ENCODE measurements at places on chromosomes 2 and 18.

- DNase-seq, result no peak
Measured at GRCh38 chr2:151728804-151729414, 5.4 kb downstream of the NEB start.

GRCh38 chr2:234320066-234320465, 176.8 kb downstream of the ARL4C start:
- no peak for DNase-seq

GRCh38 chr2:114160263-114160981, 270.5 kb downstream of the ACTR3 start:
- no peak for DNase-seq

DNA sequence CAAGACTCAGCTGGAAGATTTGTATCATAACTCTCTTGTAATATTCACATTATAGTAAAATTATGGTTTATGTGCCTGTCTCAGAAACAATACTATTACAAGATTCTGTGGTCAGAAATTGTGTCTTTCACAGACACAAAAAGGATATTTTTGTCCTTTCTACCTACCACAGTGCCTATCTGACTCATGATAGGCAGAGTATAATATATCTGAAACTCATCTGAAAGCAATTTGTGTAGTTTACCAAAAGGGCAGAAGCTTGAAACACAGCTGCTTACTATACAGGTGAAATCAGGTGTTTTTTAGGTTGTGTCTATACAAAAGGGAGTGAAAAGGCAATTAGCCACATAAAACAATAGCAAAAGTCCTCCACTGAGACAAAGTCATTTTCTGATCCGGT, 10.9 kb downstream of the TMEM200C start:
- peak; percentile 27 for DNase-seq

GRCh38 chr2:240472078-240472790, 36.8 kb downstream of the GPC1 start:
- peak; percentile 0 for DNase-seq

DNA sequence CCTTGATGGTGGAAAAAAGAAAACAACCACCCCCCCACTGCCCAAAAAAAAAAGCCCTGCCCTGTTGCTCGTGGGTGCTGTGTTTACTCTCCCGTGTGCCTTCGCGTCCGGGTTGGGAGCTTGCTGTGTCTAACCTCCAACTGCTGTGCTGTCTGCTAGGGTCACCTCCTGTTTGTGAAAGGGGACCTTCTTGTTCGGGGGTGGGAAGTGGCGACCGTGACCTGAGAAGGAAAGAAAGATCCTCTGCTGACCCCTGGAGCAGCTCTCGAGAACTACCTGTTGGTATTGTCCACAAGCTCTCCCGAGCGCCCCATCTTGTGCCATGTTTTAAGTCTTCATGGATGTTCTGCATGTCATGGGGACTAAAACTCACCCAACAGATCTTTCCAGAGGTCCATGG, 28.0 kb downstream of the MAL start:
- peak; percentile 64 for DNase-seq

DNA sequence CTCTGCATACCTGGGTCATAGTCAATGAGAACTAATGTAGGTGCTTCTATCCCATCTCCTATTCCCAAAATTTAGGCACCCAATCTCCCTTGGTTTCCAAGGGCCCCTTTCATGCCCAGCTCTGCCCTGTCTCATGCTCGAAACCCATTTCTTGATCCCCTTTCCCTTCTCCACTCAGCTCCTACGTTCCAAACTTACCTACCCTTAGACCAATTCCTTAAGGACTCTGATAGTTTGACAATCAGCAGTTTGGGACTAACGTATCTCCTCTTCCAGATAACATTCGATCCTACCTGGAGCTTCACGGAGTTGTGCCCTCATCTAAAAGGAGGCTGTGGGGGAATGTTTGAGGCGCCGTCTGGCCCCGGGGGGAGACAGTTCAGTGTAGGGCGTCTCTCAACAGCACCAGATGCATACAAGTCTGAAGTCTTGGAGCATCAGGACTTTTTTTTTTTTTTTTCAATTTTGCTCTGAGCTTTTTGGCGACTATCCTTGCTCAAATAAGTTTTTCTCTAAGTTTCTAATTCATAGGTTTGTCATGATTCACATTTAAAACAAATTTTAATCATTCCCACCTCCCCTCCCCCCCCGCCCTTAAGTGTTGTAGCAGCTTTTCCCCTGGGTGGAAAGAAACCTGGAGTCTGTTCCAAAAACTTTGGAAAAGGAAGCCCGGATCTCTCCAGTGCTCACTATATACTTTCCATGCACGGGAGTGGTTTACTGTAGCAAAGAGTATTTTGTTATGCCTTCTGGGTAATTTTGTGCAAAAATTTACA, 141.2 kb upstream of the LGALSL start:
- DNase-seq, result no peak

GRCh38 chr2:134218930-134219658, 34.8 kb upstream of the MGAT5 start:
- peak; percentile 62 for DNase-seq

DNA sequence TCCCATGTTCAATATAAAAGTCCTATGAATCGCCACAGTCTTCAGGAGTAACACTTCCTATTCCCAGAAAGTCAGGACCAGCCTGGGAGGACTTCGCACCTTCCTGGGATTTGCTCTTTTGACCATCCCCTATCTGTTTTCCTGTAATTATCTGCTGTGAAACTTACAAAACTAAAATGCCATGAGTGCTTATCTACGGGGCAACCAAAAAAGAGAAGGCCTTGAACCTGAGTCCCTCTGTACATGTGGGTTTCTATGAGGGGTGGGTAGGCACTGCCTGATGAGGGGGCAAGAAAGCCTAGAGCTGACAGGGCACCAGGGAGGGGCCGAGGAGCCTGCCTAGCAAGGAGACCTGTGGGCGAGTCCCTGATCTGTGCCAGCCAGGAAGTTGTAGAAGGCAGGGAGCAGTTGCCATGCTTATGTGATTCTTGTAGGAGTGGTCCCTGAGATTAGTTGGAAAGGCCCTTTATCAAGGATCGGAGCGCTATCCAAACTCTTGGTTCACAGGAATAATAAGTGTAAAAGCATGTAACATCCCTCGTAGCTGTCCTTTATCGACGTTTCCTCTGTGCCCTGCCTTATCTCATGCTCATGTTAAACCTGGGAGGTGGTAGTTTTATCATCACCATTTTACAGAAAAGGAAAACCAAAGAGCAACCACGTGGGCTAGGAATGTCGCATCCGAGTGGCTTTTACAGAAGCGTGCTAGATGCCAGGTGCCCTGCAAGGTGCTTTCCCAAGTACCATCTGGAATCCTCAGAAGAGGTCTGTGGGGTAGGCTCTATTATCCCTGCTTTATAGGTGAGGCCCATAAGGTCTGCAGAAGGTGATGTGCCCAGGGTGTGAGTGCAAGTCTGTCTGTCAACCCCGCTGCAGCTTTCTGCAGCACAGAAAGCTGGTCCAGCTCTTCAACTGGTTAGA, 111.8 kb downstream of the B3GNT2 start:
- peak; percentile 50 for DNase-seq

- DNase-seq, result no peak
Measured at GRCh38 chr2:212402316-212402715, 136.3 kb downstream of the ERBB4 start.

DNA sequence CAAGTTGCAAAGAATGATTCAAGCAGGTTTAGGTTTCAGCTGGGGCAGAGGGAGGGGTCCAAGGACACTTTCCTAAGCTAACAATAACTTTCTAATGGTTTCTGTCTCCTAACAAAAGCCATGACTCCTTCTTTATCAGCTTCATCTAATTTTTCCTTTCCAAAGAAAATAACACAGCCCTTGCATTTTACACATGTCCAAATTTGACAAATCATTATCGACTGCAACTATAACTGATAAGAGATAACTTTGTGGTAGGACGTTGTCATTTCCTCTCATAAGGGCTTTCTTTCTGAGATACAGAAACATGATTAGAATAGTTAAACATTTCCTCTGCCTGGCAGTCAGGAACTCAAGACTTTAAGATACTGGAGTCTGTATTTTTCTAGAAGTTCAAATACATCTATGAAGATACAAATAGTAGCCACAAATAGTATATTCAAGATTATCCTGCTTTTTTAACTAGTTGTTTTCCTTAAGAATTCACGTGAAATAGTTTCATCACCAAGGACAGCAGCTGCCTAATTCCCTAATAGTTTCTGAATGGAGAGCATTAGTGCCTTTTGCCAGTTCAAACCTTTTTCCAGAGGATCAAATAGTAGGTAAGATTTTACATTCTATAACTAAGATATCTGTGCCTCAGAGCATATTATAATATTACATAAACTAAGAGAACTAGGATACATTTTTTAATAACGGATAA, 263.2 kb downstream of the EXOC6B start:
- DNase-seq, result no peak

GRCh38 chr2:220434385-220434784, 807.0 kb downstream of the SLC4A3 start:
- DNase-seq, result no peak

GRCh38 chr18:5747678-5748077, 147.6 kb downstream of the TMEM200C start:
- DNase-seq, result no peak

DNA sequence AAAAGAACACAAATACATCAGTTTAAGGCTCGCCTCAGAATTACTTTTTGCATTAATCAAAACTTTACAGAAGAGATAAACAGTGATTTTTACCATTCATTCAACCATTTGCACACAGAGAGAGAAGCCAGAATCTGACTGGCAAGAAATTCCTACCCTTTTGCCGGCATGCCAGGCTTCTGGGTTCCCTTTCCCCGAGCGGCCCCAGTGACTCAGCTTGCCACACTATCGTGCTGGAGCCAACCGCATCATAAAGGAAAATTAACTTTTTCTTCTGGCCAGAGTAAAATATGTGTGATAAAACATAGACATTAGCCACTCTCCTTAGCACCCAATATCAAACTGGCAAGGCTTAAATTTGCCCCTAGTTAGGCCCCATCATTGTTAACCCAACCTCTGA, 61.8 kb upstream of the IKZF2 start:
- DNase-seq, result no peak

GRCh38 chr2:43184339-43184895, 42.0 kb downstream of the ZFP36L2 start:
- DNase-seq, result no peak

DNA sequence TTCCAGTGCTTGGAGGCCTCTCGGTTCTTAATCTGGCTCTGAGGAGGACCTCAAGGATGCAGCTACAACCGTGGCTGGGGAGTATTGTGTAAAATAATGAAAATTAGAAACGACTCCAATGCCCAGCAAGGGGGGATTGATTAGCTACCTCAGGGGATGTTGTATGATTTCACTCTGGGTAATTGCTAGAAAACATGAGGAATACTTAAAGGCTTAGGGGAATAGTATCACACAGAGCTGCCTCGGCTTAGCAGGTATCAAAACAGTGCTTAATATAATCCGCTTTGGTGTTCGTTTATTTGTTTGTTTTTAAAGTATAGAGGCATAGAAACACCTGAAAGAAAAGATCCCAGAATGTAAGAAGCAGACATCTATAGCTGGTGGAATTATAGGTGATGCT, 102.5 kb downstream of the INHBB start:
- no peak for DNase-seq

- DNase-seq, result no peak
Measured at GRCh38 chr18:33918571-33918970, 306.1 kb downstream of the NOL4 start.

DNA sequence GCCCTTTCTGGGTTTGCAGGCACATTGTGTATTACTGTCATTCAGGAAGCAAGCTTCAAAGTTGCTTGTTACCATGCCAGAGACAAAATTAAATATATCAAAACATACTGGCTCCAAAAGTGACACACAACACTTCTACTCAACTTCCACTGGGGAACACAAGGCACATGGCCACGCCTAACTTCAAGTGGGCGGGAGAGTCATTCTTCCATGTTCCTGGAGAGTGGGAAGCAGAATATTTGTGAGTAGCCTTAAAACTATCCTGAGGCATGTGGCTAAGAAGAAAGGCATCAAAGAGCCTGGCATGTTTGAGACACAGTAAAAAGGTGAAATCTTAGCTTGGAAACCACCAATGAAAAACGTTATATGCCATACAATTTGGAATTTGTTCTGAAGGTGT, 90.5 kb upstream of the TACR1 start:
- no peak for DNase-seq

DNA sequence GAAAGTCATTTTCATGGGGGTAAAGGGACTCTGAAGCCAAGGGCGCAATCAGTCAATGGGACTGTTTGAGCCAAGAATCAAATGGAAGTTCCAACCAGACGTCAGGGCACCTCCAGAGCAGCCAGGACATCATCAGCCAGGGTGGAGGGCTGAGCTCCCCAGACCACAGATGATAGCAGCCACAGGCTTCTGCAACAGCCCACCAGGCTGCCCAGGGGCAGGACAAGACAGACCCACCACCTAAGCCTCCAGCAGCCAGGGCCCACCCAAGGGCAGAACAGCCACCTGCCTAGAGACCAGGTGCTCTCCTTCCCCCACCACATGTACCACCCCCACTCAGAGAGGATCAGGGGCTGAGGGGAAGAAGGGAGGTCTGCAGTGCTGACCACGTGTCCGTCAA, 53.8 kb upstream of the SLC66A3 start:
- no peak for DNase-seq

DNA sequence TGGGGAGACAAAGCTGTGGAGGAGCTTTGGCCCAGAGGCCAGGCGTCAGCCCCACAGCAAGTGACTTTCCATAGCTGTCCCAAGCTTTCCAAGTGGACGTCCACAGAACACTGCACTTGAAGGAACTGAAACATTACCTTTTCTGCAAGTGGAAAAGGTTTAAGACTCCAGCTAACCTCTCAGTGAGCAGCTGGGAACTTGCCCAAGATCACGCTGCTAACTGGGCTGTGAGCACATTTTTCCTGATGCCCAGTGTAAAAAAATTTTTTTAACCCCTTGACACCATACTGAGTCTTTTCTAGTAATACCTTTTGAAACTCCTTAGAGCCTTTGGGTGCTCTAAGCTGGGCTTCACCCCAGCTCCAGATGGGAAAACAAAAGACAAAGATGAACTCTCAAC, 256.7 kb downstream of the HAUS1 start:
- no peak for DNase-seq

DNA sequence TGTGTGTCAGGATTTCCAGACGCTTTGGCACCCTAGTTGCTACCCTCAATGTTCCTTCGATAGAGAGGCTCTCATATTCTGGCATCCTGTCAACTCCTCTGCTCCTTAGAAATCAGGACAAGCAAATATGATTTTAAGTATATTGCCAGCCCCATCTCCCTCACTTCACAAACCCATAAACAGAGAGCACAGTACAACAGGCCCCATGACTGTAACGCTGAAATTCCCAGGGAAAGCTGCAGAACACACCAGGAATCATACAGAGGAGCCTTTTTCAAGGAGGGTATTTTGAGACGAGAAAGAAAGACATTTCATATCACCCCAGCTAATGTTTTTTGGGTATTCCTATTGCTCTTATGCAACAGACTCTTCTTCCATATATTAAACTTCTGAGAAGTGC, 162.9 kb downstream of the NAPG start:
- no peak for DNase-seq

DNA sequence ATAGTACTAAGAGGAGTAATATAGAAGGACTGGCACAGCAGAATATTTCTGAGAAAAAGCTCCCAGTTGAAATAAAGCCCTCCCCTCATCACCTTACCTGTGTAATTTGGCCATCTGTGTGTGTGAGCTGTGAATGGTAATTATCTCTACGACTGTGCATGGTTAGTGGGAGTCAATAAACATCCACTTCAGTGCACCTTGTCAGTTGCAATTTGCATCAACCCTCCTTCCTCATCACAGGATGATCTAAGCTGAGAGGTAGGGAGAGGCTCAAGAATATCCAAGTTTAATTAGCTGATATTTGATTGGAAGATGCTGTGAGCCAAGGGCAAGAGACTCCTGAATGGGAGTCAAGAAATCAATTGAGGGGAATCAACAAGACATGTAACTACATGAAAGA, 694.9 kb upstream of the KLHL29 start:
- DNase-seq, result no peak

All from GM12865 (cell line).